GM20000 (cell line): ENCODE measurements at places on chromosomes 2 and 18.

DNA sequence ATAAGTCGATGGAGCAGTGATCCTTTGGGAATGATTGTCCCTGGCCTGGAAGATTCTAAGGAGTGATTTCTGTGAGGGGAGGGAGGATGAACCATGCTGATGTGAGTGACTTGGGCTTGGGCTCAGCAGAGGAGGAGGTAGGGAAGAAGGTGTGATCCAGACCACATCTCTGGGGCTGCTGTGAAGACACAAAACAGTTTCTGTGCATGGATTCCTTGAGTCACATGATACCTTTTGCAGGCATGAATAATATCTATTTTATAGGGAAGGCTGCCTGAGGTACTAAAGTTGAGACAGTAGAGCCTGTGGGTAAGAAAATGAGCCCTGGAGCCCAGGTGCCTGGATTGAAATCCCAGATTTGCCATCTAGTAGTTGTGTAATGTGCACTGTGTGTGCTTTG is 29.8 kb downstream of the SLC1A4 start:
- no peak for DNase-seq

GRCh38 chr2:207873794-207874193 is 104.1 kb upstream of the FZD5 start:
- DNase-seq, result peak; percentile 45

- DNase-seq, result no peak
Observed at GRCh38 chr18:47720741-47721140, 209.7 kb downstream of the SMAD2 start.

- no peak for DNase-seq
Observed at GRCh38 chr2:7196883-7197282, 279.7 kb downstream of the RNF144A start.

DNA sequence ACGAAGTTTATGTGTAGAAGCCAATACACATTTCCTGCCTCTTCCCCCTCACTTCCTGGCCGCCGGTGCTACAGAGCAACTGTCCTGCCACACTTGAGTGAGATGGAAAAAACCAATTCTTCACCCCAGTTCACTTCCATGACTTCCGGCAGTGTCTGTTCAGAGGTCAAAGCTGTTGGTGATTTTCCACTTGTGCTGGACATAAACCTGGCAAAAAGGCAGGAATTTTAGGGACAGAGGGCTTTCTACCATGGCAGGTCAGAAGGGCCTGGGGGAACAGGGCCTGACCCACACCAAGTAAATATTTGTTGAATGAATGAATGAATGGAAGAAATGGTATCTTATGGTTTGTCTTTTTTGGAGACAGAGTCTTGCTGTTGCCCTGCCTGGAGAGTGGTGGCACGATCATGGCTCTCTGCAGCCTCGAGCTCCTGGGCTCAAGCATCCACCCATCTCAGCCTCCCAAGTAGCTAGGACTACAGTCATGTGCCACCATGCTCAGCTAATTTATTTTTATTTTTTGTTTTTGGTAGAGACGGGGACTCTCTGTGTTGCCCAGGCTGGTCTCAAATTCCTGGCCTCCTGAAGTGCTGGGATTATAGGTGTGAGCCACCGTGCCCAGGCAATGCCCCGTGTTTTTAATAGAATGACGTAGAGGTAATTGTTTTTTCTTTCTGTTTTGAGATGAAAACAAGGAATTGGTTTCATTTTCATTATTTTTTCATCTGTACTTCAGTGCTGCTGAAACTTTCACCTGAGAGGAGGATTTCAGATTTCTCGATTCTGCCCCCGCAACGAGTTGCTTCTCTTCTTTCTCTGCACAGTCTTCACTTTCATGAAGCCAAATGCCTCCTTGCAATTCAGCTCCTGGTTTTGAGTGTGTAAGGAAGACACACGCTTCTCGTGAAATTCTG is 48.0 kb upstream of the LPIN2 start:
- peak; percentile 41 for DNase-seq

GRCh38 chr2:1147873-1148612 is 197.4 kb downstream of the SNTG2 start:
- DNase-seq, result no peak
